ENCODE measurements at places on chromosomes 1 and 21.

DNA sequence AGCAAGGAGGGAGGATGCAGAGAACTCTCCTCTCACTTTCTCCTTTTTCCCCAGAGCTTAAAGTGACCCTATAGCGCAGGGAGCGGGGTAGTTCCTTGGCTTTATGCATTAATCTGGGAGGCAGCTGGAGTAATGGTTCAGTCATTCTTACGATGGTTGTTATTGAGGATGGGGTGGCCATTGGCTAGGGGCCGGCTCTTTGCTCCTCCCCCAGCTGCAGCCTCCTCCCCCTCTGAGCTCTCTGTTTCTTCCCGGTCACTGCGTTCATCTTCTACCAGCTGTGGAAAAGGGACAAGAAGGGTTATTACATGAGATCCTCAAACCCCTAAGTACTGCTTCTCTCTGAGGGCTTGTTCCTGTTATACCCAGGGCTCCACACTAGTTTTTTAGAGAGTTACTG is 8.6 kb downstream of the CERS2 start:
- no peak for DNase-seq

DNA sequence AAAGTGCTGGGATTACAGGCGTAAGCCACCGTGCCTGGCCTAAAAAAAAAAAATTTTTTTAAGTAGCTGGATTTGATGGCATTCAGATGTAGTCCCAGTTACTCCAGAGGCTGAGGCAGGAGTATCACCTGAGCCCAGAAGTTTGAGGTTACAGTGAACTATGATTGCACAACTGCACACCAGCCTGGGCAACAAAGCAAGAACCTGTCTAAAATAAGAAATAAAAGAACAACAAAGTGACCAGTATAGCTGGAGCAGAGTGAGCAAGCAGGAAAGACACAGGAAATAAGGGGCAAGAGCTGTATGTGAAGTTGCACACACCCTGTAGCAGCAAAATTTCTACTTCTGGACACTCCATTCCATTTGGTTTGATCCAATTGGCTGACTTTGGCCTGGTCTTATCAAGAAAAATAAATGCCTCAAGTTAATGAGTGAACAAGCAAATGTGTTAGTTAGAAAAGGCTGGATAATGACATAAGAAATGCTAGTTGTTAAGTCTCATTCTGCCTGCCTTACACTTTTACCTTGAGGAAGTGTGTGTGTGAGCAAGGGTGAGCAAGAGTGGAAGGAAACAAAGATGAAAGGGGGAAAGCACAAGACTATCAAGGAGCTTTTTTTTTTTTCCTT is 7.9 kb downstream of the ATP5IF1 start:
- DNase-seq = no peak

GRCh38 chr1:172416496-172417035 is 3.9 kb upstream of the C1orf105 start:
- no peak for DNase-seq

DNA sequence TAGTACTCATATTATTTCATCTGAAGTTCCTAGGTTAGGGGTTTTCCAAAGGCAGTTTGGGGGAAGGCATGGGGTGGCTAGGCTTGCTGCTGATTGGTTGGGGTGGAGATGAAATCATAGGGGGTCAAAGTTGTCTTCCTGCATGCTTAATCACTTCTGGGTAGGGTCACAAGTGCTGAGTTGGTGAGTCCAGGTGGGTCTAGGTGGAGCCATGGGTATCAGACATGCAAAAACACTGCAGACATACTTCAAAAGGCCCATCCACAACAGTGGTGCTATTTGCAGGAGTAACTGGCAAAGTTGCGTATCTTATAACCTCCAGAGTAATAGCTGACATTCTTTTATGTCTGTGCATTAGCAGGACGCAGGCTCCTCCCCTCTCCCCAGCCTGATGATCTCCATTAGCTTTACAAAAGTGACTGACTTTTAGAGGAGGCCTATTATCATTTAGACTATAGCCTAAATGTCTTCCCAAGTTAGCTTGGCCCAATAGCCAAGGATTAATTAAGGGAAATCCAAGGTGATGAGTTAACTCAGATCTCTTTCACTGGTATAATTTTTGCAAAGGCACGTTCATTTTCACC is 374.4 kb upstream of the PRMT6 start:
- no peak for DNase-seq

DNA sequence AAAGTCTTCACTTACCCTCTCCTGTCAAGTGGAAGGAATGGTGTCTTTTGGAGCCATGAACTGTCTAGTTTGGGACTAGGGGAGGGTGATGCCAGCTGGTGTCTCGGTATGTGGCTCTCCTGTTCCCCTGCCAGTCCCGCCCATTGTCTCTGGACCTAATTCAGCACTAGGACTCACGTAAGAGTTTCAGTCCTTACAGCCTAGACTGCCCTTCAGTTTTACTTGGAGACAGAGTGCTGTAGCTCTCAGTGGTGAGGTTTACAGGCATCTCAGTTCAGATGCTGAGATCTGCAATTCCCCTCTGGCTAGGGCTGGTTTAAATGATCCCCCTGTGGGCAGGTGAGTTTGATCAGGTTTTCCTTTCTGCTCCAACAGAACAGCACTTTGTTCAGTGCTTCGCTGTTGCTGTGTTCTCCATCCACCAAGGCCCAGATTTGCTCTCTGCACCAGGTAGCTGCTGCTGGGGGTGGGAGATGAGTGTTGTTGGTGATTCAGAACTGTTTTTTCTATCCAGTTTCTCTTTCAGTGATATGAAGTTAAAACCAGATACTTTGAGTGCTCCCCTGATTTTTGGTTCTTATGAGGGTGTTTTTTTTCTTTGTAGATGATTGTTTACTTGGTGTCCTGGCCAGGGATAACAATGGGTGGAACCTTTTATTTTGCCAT is 198.3 kb upstream of the RNPC3 start:
- DNase-seq = no peak

DNA sequence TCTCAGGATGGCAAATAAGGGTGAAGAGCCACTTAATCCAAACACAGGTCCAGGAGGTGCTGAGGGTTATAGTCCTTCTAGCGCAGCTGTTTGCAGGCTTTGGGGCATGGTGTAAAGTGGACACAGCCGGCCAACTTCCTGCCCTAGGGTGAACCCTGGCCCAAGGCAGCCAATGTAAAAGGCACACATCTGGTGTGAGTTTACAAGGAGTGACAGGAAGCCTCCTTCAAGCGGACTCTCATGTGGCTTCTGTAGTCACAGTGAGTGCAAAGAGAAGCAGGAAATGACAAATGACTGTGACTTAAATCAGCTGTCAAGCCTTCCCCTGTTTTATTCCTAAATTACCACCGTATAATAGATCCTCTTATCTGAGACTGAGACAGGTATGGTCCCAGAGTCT is 213.0 kb downstream of the CRB1 start:
- DNase-seq = peak; percentile 18

DNA sequence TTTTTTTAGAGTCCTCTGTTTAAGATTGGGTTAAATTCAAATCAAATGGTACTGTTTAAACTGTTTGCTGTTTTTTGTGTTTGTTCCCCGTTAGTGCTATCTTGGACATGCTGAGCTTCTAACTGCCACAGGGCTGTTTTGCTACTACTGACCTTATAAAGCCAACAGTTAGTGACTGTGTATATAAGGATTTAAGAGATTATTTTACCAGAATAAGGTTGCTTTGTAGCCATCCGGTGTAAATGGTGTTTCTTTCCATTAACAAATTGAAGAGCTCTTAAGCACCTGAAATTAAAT is 37.0 kb downstream of the ZNF281 start:
- DNase-seq = no peak

GRCh38 chr1:160465123-160465522 is 57.9 kb downstream of the SLAMF6 start:
- no peak for DNase-seq

- DNase-seq = no peak
Observed at GRCh38 chr1:153549741-153550397, 811 bp upstream of the S100A3 start.

DNA sequence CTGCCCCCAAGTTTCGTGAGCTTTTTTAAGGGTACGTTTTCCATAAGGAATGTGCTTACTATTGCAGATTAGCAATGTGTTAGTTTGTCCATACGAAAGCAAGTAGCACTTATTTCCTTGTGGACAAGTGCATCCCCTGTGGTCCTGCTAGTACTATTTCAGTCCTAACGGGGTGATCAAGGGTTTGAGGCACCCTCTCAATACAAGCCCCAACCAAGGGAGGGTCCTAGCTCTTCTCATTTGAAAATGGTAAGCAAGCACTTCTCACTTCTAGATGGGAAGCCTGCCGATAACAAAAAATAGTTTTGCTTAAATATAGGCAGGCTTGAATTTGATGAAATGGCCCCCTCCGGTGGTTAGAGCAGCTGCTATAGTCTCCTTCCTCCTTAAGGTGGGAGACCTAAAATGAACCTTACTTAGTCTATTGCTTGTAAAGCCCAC is 64.0 kb upstream of the HMCN1 start:
- DNase-seq = peak; percentile 36

GRCh38 chr1:246794048-246794827 is 70.0 kb downstream of the SCCPDH start:
- peak; percentile 28 for DNase-seq

GRCh38 chr21:20026543-20026942 is 971.7 kb upstream of the NCAM2 start:
- no peak for DNase-seq

GRCh38 chr1:46817814-46818213 is 19.0 kb downstream of the CYP4B1 start:
- no peak for DNase-seq

DNA sequence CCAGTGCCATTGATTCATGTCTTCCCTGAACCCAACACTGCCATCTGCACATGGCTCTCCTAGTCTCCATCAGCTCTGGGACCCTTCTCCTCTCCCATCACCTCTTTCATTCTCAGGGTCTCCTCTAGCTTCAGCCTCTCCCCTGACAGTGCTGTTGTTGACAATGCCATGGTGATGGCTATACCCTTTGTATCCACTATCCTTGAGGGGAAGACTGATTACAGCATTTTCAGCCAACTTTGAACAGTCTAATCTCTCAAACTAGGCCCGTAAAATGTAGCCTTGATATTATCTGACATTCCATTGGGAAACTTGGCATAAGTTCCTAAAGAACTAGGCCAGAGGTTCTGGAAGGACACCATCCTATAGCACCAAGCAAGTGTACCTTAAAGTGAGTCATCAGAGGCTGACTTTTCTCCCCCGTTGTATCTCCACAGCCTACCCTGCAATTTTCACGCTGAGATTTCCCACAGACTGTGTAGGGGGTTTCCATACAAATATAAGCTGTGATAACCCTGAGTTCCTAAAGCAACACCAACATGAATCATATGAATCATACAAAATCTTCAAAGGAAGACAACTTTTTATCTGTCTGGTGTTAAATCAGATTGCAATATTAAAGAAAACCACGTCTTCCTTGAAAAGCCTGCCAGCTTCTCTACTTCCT is 5.8 kb downstream of the HAO2 start:
- no peak for DNase-seq

DNA sequence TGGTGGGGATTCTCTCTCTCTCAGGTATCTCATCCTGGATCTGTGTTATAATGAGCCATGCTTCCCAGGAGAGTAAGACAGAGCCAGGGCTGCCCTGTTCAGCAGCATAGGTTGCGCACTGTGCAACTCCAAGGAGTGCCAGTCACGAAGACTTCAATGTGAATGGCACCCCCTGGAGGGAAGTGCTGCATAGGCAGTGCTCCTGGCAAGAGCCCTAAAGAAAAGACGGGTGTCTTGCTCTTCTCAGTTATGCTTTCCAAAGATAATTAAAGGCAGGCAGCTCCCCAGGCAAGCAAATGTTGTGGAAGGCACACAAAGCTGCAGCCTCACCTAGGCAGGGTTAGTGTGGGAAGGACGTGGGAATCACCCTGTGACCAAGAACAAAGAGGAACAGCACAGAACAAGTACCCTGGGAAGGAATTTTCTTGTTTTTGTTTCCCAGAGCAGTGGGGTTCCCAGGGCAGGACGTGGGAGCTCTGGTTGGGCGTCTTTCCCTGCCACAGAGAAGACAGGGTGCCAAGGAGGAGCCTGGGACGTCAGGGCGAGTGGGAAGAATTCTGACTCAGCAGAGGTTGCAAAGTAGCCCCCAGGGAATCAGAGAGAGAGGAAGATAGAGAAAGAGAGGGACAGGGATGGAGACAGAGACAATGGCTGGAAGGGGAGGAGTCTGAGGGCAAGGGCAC is 120.9 kb downstream of the KCNN3 start:
- no peak for DNase-seq

DNA sequence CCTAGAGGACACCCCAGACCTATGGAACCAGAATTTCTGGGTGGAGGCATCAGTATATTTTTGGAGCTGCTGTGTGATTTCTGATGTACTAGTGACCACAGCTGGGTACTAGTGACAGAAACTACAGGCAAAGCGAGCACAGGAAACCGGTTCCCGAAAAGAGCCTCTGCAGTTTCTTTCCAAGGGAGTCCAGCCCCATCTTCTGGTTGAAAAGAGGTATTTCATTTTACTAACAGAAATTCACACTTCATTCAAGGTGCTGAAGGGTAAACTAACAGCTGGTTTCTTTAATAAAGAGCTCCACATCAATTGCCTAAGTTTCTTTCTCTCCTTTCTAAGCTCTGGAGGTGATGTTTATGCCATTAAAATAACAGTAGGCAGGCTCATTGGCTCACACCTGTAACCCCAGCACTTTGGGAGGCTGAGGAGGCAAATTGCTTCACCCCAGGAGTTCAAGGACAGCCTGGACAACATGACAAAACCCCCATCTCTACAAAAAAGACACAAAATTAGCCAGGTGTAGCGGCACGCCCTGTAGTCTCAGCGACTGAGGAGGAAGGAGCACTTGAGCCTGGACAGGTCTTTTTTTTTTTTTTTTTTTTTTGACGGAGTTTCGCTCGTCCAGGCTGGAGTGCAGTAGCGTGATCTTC is 22.0 kb downstream of the THAP3 start:
- no peak for DNase-seq

DNA sequence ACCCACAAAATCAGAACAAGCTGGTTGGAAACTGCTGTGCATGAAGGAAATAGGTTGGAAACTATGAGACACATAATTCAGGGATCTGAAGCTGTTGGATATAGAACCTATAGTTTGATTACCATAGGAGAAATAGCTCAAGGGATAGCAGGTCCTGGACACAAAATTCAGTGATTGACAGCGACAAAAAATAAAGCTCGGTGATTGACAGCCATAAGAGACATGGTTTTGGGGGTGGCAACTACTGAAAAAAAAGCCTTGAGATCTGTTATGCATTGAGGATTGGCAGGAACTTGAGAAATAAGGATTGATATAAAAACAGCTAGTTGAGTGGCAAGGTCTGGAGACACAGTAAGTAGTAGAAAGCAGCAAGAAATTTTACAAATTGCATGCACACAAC is at the start of gene KRTAP25-1:
Gene KRTAP25-1, minus strand, starts transcription at position 300 of the 400 bp plus-strand sequence. Its CDS starts 24 bp downstream, at position 276.
- DNase-seq = no peak

DNA sequence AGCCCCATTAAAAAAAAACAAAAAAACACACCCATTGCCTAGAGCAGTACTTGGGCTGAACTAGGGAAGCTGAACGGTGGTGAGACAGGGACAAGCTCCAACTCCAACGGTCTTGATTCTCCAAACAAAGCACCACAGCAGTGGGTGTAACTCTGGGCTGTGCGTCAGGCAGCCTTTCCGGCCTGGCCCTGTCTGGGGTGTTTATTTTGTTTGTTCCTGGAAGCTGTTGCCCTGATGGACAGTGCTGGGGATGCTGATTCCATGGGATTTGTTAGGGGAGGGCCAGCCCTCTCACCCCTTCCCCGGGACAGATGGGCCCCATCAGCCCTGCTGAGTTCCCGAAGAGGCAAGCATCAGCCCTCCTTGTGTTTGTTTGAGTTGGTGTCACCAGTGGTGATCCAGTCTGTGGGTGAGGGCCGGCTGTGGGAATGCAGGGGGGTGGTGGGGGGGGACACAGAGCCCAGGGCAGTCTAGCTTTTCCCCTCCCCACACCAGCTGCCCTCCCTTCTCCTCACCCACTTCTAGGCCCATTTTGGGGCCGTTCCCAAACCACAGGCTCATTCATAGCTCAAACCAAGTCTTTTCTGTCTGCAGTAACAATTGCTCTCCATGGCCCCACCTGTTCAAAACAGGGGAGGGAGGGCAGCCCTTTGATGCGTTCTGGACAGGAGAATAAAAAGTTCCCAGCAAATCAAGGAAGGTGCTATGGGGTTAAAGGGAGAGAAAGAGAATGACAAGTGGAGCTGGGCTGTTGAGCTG is 4.5 kb downstream of the WNT2B start:
- no peak for DNase-seq

Data from nephron progenitor cell (in vitro differentiated cells).